ENCODE measurements at places on chromosomes 6 and 20.

DNA sequence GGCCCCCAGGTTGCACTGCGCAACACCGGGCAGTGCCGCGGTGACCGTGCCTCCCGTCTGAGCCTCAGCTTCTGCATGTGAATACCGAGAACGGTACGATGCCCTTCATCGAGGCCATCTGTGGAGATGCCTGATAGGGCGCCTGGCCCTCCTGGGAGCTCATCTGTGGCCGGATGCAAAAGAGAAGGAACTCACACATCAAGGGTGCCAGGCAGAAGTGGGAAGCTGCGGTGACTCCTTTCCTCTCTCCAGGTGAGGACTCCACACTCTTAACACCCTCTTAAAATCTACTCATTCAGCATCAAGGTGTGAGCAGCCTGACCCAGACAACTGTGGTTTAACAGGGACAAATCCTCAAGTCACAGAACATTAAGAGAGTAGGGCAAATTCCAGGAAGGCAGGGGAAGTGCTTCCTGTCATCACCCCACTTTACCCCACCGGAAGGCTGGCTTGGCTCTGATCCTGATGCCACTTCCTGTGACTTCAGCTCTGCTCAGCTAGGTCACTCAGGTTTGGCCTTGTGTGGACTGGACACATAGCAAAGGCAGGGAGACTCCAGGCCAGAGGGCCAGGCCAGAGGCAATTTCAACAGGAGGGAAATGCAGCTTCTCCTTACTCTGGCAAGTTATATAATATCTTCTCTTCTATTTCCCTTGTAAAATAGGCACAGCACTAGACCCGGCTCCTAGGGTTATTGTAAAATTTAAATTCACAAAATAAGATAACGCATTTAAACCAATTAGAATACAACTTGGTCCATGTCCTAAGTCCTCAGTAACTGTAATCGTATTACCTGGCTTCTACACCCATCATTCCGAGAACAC, 69.4 kb downstream of the CPNE5 start:
- peak; percentile 19 for DNase-seq

DNA sequence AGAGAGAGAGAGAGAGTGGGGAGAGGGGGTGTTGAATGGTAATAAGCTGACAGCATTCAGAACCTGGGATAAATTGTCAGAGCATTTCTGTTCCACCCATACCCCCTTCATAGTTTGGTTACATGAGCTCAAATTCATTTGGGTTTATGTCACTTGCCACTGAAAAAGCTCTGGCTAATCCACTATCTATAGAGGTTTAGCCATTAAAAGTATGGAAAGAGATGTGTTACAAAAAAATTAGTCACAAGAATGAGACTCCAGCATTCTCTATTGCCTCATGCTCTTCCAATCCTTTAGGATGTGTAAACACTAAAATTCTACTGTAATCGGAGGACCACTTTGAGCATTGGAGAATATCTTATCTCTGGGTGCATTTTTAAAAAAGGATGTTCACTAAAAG, 297.6 kb upstream of the TCF21 start:
- DNase-seq: no peak

GRCh38 chr6:37496951-37497885, 2.5 kb downstream of the CCDC167 start:
- DNase-seq: no peak

- no peak for DNase-seq
Measured at GRCh38 chr6:120945905-120946594, 388.2 kb downstream of the TBC1D32 start.

DNA sequence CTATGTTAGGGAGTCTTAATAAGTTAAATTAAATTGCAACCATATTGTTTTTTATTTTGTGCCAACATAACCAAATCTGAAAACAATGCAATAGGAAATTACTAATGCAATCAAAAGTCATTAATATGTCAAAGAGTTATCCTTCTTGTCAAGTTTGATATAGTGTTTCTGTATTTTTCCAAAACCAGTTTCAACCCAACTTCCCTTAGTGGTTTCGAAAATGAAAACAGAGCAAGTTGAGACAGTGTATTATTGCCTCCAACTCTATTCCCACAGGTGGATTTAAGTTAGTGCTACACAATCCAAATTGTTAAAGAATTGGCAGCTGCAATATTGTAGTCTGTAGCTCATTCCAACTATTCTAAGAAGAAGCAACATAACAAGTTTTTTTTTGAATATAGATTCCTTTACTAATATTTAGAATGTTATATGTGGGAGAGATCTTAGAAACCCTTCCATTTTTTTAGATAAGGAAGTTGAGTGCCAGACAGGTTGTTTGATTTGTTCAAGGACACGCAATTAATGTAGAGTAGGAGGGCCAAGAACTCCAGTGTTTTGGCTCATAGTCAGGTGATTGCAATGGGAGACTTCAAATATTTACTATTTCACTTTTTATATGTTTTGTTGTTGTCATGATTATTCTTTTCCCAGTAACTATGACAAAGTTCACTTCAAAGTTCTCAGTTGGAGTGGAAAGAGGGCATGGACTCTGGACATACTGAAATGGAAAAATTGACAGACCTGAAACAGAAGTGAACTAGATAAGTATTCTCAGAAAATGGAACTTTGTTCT, 282.4 kb upstream of the HSF2 start:
- DNase-seq: no peak

GRCh38 chr6:129875610-129876520, 14.8 kb upstream of the TMEM244 start:
- no peak for DNase-seq

GRCh38 chr20:16708602-16709001, 21.2 kb upstream of the SNRPB2 start:
- no peak for DNase-seq

DNA sequence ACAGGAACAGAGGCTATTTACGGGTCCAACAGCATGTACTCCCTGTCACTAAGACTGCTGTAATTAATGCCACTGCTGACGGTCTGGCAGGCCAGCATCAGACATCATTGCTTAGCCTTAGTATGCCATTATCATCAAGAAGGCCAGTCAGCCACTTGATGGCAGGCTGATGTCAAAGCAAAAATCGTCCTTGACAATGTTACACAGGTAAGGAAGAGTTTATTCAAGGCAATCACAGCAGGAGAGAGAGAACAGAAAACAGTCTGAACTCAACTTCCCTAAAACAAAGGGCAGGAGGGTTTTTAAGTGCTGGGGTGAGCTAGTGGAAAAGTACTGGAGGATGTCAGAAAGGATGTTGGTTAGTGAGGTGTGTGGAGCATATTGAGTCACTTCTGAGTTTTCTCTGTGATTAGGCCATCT, 25.1 kb downstream of the FKBP1C start:
- DNase-seq: no peak

DNA sequence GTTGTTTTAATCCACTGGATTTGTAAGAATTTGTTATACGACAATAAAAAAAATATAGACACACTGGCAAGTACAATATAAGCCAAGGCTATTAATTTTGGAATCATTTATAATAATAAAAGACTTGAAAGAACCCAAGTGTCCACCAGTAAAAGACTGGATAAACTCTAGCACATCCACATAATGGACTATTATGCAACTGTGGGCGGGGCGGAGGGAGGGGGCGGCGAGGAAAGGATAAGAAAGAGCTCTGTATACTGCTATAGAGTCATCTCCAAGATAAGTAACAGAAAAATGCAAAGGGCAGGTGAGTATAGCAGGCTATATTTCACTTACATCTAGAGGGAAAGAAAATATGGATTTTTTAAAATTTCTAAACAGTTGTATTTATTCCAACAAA, 123.3 kb downstream of the TBC1D32 start:
- no peak for DNase-seq

GRCh38 chr6:137518386-137518983, 24.3 kb upstream of the OLIG3 start:
- DNase-seq: no peak

GRCh38 chr6:26175428-26176181, 88.4 kb downstream of the HFE start:
- peak; percentile 77 for DNase-seq

DNA sequence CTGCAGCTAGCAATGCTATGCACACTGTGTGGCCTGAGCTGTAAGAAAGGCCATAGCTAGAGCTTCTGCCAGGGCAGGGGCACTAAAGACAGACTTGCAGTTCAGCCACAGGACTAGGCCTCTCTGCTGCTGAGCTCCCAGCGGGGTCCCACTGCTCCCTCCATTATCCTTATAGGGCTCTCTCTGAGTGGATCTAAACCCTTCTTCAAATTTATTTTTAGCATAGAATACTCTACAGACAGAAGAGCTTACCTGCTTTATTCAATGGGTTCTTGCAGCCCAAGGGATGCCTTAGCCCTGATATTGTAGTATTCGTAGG, 100.9 kb upstream of the MLN start:
- DNase-seq: no peak

DNA sequence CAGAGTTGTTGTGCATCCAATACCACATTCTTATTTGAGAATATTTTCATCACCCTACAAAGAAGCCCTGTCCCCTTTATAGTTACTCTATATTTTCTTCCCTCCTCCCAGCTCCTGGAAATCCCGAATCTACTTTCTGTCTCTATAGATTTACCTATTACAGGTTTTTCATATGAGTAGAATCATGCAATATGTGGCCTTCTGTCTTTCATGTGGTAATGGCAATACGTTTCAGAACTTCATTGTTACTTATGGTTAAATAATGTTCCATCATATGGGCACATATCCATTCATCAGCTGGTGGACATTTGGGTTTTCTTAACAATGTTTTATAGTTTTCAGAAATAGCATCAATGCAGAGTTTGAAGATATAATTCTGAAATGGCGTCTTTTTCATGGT, 17.1 kb downstream of the GINS1 start:
- no peak for DNase-seq

GRCh38 chr20:53346335-53346648, 247.3 kb downstream of the ZNF217 start:
- no peak for DNase-seq

DNA sequence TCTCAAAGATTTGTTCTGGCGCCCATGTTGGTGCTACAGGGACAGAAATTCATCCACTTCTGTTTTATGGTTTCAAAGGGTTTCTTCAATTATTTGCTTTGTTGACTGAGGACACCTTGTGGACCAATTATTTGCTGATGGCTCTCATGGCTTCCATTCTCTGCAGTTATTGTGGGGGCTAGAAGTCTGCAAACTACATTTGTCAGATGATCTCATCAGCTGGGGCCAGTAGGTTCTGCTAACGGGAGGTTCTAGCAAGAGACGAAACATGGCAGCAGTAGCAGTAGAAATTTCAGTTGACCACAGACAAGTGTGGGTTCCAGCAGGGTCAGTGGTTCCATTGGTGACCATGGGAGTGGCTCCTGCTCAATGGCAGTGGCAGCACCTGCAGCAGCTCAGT, 72.8 kb upstream of the BLCAP start:
- no peak for DNase-seq

DNA sequence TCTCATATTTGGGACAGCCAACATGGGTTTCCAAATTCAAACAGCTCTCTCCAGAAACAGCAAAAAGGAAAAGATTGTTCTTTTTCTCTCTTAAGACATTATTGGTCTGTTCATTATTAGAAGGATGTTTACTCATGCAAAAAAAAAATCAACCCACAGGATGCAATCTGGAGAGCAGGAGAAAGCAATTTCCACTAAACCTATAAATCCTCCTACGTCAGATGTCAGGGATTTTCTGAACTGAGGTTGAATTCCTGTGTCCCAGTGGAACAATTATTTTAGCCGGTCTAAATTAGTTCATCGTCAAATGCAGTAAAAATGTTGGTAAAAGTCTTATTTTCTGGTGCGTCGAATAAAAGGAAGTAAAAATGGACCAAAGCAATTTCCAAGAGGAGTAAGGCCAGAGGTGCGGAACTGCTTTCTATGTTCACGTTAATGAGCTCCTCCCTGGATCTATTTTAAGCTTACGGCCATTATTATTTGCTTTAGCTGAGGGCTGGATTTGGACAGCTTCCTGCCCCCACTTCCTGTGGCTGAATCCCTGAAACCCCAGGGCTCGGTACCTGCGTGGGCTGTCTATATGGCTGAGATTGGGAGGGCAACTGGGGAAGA, at the start of gene GABRR1:
Gene GABRR1, minus strand, starts transcription at position 60 of the 612 bp plus-strand sequence. Its CDS starts 36 bp downstream, at position 24.
- DNase-seq: no peak

GRCh38 chr20:59154317-59155013, 9.2 kb upstream of the ZNF831 start:
- no peak for DNase-seq

DNA sequence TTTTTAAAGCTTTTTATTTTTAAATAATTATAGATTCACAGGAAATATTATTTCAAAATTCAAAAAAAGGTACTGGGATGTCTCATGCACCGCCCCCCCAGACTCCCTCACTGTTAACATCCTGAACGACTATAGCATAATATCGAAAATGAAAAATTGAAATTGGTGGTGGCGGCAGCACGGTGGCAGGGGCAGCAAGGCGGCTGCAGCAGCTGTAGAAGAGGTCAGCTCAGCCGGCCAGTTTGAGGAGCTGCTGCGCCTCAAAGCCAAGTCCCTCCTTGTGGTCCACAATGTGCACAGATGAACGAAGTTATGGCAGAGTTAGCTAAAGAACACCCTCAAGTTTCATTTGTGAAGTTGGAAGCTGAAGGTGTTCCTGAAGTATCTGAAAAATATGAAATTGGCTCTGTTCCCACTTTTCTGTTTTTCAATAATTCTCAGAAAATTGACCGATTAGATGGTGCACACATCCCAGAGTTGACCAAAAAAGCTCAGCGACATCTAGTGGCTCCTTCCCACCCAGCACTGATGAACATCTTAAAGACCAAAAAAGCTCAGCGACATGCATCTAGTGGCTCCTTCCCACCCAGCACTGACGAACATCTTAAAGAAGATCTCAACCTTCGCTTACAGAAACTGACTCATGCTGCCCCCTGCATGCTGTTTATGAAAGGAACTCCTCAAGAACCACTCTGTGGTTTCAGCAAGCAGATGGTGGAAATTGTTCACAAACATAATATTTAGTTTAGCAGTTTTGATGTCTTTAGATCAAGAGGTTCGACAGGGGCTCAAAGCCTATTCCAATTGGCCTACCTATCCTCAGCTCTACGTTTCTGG, 100.8 kb downstream of the FAM217A start:
- peak; percentile 96 for DNase-seq

DNA sequence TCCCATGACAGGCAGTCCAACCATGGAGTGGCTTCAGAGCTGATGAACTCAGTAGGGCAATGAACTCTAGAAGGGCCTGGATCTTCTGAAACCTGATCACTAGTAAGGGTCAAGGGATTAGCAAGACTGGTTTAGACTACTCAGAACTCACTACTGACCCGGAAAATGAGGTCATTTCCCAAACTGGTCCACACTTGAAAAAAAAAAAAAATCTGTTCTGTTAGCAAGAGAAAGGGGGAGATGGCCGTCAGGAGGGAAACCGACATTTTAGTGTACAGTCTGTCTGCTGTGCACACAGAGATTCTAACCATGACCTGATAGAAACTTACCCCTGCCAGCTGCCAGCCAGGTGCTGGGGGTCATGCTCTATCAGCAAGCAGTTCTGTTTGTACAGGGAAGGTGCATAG, 262.4 kb upstream of the AGPAT4 start:
- DNase-seq: no peak
